Dermis microvascular lymphatic vessel endothelial cell (primary cell): ENCODE measurements at places on chromosomes 1 and 21. TPM values are rescaled to one million over a fixed set of nuclear protein-coding genes. Genes with fewer than 3 reads are reported as not detected.

Gene GPR37L1
- total RNA-seq: not detected in 2 replicates

Gene OXCT2
- 3.6 and 5.9 TPM in 2 replicates for total RNA-seq

Gene AGO3
- 6.8 and 10.6 TPM in 2 replicates for total RNA-seq

GRCh38 chr1:160711602-160712311 lies at the start of gene CD48:
CD48 (minus strand) TSS chr1:160711822; CDS start chr1:160711763, 59 bp downstream.
- DNase-seq: no peak

Gene USP21
- 3.3 and 5.6 TPM in 2 replicates for total RNA-seq

Gene LEMD1
- 0.26 TPM in 1 of 2 replicates, not detected in the other for total RNA-seq

Gene AQP10
- total RNA-seq: not detected in 2 replicates

- DNase-seq: no peak
These were observed 1.1 kb downstream of the IGSF3 start for GRCh38 chr1:116666187-116667077.

Gene CLDN17
- not detected in 2 replicates for total RNA-seq

GRCh38 chr21:34510148-34511142 lies 1.6 kb downstream of the KCNE1 start:
- peak; percentile 82 for DNase-seq

- DNase-seq: no peak
These were observed 116.6 kb downstream of the HS2ST1 start for GRCh38 chr1:87030740-87031690.

- peak; percentile 77 for DNase-seq
These were observed 50.5 kb upstream of the PPP2R5A start for GRCh38 chr1:212234431-212235395.

GRCh38 chr1:189939967-189940366 lies 537.7 kb downstream of the BRINP3 start:
- DNase-seq: no peak

GRCh38 chr1:64223329-64224151 lies 20.1 kb downstream of the UBE2U start:
- no peak for DNase-seq

DNA sequence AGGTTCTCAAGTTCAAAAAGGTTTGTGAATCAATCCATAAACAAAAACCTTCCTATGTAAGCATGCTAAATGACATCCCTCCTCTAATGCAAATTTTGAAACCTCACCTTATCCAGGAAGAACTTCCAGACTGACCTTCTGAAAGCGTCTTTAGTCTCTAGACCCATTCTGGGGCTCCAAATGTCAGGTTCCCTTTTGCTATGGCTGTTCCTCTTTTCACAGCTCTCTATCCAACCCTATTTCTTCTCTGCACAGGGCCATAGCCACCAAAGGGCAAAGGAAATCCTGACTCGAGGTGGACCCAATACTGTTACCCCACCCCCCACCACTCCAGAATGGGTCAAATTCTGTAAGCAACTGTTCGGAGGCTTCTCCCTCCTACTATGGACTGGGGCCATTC lies 3.4 kb downstream of the ATP1A4 start:
- no peak for DNase-seq

Gene LRRC7
- 0.13 TPM in 2 replicates for total RNA-seq
